ENCODE measurements at places on chromosomes 16 and 17. TPM values are rescaled to one million over a fixed set of nuclear protein-coding genes. Genes with fewer than 3 reads are reported as not detected.

PPP1R27 gene
- total RNA-seq, result not detected

DNA sequence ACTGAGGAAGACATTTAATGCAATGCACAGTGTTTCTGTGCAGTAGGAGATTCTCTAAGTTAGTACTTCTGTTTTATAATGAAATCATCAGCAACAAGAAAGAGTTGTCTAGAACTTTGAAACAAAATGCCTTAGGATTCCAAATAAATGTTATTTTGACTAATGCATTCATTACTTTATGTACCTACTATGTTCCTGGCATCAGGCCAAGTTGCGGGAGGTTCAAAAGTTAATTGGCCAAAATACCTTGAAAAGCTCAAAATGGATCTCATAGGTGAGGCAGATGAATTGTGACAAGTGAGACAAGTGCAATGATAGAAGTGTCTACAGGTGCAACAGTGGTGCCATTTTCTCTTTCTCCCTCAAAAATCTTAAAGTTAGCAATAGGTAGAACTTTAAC is 289.4 kb downstream of the TOX3 start:
- H3K36me3 ChIP-seq, result no peaks in the 10 kb centered on the region
- H3K4me3 ChIP-seq, result no peak overlapping the region
- peaks cover 8% of the 10 kb centered on the region for H3K27me3 ChIP-seq
- H3K27ac ChIP-seq, result no peak overlapping the region
- DNase-seq, result no peak
- H3K4me1 ChIP-seq, result no peaks in the 10 kb centered on the region

DNA sequence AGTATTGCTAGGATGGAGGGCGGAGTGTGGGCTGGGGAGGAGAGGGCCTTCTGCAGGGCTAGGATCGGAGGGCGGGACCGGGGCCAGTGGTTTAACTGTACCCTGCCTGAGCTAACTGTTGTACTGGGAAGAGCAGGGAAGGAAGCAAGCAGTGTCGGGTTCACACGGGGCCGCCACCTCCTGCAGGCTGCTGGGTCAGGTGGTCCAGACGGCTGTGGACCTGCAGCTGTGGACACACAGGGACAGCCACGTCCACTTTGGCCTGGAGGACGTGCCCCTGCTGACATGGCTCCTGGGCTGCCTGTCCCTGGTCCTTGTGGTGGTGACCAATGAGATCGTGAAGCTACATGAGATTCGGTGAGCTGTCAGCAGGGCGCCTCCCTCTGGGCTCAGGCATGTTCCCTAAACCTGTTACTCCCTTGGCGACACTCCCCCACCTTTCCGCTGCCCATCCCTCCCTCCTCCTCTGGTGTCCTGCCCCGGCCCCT is 16.6 kb downstream of the CASKIN2 start:
- H3K36me3 ChIP-seq, result no peaks in the 10 kb centered on the region
- DNase-seq, result no peak
- no peak overlapping the region for H3K4me3 ChIP-seq
- no peak overlapping the region for H3K27ac ChIP-seq
- H3K27me3 ChIP-seq, result no peaks in the 10 kb centered on the region

DNA sequence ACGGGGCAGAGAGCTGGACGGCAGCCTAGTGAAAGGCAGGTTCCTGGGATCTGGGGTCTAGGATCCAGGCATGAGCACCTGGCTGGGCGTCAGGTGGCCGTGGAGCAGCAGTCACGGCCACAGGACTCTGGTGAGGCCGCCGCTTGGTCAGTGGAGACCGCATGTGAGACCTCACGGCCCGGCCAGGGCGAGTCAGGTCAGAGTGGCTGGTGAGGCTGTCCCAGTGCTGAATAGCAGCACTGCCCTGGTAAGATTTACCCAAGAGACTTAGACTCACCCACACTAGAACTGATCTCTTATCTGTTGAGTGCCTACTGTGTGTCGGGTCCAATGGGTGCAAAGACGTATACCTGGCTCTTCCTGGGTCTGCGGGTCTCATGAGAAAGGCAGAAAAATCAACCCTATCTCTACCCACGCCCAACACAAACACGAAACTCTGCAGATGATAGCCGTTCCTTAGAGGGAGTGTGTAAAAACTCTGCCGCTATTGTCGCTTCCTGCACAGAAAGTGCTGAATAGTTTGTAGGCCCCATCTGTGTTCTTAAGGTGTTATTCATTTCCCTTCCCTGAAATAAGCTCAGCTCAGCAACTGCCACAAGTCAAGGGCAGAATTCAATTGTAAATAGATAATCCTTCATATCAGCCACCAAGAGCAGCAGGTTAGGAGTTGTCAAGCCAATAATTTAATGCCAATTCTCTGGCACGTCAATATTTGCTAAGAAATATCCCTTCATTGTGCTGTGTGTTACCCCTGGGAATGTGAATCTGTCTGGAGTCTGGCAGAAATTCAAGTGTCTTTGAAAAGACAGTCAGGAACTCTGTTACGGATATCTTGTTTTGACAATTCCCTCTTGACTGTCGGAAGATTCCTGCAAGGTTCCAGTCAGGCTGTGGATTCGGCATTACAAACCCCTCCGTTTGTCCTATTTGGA is 240.0 kb downstream of the NTN1 start:
- H3K27ac ChIP-seq, result no peak overlapping the region
- H3K4me3 ChIP-seq, result no peak overlapping the region
- no peak for DNase-seq
- H3K27me3 ChIP-seq, result no peaks in the 10 kb centered on the region

DNA sequence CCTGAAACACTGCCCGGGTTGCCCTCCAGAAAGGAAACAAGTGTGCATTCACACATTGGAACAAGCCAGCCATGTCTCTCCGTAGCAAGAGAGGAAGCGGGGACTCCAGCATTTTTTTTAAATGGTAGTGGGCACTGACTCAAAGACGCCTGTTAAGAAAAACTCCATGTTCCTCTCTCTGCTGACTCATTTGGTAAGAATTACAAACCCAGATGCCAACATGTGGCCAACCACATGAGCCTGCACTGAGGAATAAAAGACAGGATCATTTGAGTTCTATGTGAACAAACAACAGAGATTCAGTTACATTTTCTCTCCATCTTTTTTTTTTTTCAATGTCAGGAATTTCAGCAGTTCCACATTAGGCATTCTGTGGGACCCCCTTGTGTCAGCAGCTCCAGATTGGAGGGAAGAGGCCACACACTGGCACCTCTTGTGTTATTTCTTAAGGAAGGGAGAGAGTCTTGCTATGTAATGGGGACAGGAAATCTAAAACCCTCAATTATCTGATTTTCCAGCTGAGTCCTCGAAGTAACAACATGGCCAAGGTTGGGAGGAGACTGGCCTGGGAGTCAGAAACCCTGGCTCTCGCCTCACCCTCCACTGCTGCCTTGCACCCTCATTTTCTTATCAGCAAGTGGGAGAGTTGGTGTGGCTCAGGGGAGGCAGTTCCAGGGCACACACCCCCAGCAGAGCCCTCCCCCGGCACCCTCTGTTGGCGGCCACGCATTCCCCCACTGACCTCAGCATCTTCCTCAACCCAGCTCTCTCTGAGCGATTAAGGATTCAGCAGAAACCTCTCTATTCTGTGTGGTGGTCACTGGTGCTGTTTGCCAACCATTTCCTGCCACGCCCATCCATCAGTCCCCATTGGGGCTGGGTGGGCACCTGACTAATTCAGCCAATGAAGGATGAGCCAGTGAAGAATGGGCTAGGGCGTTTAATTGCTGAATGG is 173.0 kb downstream of the FOXL1 start:
- H3K27me3 ChIP-seq, result peaks cover 85% of the 10 kb centered on the region
- H3K27ac ChIP-seq, result no peak overlapping the region
- H3K4me3 ChIP-seq, result no peak overlapping the region
- no peaks in the 10 kb centered on the region for H3K4me1 ChIP-seq

Data from PC-9 (cell line).